HuH-7.5 (cell line): ENCODE measurements at places on chromosomes 2 and 18.

DNA sequence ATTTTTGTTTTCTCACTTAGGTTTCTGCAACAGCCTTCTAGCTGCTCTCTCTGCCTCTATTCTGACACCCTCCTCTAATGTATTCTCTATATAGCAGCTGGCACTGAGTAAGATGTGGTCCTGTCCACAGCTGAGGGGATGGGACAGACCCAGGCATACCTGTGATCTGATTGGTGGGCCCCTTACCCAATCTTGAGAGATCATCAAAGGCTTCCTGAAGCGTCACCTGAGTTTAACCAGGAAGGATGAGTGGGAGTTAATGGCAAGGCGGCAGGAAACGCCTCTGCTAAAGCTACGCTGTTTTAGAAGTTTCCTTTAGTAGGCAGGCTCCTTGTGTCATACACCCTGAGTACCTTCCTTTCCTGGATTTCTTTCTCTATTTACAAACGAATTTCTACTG, 5.7 kb upstream of the TET3 start:
- no peak for DNase-seq

DNA sequence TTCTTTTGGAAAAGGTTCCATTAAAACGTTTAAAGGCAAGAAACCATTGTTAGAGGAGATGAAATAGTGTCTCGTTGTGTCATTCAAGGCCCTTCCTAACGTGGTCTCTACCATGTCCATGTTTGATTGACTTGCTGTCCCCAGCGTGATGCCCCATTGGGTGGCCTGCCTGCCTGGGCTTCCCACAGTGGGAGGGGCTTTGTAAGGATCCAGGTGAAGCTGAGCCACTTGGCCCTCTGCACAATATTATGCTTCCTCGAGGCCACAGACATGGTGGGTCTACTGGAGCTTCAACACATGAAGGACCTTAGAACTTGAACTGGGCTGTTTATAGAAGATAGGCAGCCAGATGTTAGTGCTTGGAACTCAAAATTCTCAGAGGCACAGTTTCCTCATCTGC, 235.3 kb downstream of the FHOD3 start:
- no peak for DNase-seq

GRCh38 chr18:63975628-63976027, 5.7 kb downstream of the SERPINB8 start:
- DNase-seq, result no peak

- DNase-seq, result no peak
These were observed 435.7 kb downstream of the TXNL1 start for GRCh38 chr18:56202678-56203077.

DNA sequence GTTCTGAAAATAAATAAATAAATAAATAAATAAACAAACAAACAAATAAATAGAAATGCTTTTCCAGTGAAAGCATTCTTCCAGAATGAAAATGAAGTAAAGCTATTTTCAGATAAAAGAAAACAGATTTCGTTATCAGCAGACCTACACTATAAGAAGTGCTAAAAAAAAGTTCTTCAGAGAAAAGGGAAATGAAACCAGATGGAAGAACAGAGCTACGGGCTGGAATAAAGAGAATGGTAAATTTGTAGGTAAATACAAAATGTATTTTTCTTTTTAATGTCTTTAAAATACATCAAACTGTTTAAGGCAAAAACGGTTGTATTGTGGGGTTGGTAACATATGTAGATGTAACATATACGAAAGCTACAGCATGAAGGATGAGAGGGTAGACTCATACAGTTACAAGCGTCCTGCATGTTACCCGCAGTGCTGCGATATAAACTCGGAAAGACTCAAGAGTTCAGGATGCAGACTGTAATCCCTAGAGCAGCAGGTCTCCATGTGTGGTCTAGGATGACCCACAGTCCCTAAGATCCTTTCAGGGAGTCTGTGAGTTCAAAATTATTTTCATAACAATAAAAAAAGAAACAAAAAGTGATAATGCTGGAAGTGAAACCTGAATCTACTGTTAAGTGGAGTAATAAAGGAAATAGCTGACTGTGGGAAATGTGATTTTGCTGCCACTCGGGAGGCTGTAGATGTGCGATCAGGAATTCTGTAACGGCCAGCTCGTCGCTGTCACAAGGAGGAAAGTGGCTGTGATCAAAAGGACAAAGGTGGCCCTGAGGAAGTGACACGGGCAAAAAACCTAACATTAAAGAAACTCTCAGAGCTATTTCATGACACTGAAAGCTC, 5.3 kb upstream of the RAB12 start:
- no peak for DNase-seq

GRCh38 chr2:10610213-10610910, 79.4 kb downstream of the NOL10 start:
- DNase-seq, result no peak

- DNase-seq, result no peak
These were observed 207.1 kb downstream of the ACKR3 start for GRCh38 chr2:236776695-236777251.

DNA sequence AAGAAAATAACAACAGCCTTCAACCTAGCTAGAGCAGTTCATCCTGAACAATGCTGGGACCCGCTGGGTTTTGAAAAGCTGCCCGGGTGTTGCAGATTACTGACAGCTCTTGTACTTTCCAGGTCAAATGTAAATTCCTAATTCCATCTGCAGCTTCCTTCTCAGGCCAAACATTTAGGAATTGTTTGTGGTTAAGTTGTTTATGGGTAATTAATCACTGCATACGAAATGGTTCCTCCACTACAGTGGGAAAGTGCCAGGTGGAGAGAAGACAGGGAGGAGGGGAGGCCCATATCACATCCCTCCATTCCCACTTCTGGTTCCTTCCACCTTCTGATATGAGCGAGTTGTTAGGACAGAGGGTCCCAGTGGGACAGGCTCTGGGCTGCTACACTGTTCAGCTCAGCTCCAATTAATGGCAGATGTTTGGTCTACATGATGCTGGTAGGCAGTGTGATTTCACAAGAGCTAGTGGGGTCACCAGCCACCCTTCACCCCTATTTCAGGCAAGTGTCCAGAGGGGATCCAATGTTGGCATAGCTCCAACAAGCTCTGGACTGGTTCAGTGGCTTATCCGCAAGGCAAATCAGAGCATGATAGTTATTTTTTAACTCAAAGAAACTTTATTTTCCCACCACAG, 112.9 kb upstream of the ACAA2 start:
- DNase-seq, result no peak

GRCh38 chr2:96763511-96764252, 3.0 kb downstream of the CNNM4 start:
- DNase-seq, result peak; percentile 77

- no peak for DNase-seq
These were observed 622.6 kb upstream of the ID2 start for GRCh38 chr2:8059255-8059654.

GRCh38 chr2:15971351-15971750, 31.0 kb downstream of the MYCN start:
- DNase-seq, result no peak
